ENCODE measurements at places on chromosomes 3 and 15.

- H3K4me1 ChIP-seq: peaks cover 29% of the 10 kb centered on the region
- no peaks in the 10 kb centered on the region for H3K36me3 ChIP-seq
- peak; percentile 9 for DNase-seq
Observed at GRCh38 chr3:100209948-100210771, 50.6 kb upstream of the TBC1D23 start.

- H3K27me3 ChIP-seq: no peaks in the 10 kb centered on the region
- no peaks in the 10 kb centered on the region for H3K36me3 ChIP-seq
- H3K27ac ChIP-seq: no peak overlapping the region
- no peak for DNase-seq
Observed at GRCh38 chr3:132984181-132984580, 54.0 kb upstream of the TMEM108 start.

- no peaks in the 10 kb centered on the region for H3K27me3 ChIP-seq
- no peak overlapping the region for H3K27ac ChIP-seq
- peaks cover 60% of the 10 kb centered on the region for H3K36me3 ChIP-seq
- no peak for DNase-seq
Observed at GRCh38 chr15:101407439-101407838, 82.1 kb downstream of the PCSK6 start.

- H3K36me3 ChIP-seq: no peaks in the 10 kb centered on the region
- no peak overlapping the region for H3K27ac ChIP-seq
- DNase-seq: no peak
- peaks cover 32% of the 10 kb centered on the region for H3K4me1 ChIP-seq
- H3K4me3 ChIP-seq: no peak overlapping the region
Observed at GRCh38 chr3:197583371-197583770, 27.6 kb upstream of the BDH1 start.

DNA sequence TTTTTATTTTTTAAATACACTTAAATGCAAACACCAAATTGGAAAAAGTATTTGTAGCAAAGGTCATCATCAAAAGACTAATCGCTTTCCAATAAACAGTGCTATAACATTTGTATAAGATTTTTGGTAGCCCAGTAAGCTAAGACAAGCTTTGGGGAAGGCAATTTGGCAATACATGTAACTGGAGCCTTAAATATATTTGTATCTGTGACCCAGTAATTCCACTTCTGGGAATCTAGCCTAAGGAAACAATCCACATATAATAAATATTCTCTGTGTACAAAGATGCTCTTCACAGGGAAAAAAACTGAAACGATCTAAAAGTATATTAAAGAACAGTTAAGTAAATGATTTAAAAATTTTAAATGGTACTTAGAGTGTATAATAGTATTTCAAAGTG, 65.5 kb upstream of the TJP1 start:
- H3K4me1 ChIP-seq: peaks cover 7% of the 10 kb centered on the region
- no peaks in the 10 kb centered on the region for H3K36me3 ChIP-seq
- H3K27me3 ChIP-seq: peaks cover 4% of the 10 kb centered on the region
- H3K27ac ChIP-seq: no peak overlapping the region
- DNase-seq: no peak

DNA sequence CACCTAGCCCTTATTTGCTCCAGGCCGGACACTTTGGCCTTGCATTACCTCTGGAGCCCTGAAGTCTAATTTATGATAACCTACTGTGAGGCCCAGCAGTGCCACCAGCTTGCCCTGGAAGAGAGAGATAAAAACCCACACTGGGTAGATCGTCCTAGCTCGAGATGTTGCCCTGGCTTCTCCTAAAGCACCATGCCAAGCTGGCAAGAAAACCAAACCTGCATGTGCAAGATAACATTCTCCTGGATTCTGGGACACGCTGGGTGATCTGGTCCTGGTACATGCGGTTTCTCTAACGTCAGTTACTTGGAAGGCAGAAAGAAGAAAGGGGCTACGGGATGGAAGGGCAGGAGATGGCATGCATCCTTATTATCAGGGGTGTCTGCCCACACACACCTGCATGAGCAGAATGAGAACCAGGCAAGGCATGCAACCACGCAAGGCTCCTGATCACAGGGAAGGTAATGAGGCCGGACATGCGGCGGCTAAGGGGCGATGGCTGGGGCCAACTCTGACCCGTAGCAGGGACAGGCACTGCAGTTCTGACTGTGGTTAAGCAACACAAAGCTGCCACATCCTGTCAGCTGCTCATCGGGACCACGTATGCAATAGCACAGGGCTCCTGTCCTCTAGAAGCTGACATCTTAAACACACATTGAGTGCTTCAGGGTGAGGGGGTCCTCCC, 73.0 kb downstream of the OXNAD1 start:
- peaks cover 13% of the 10 kb centered on the region for H3K4me1 ChIP-seq
- no peak overlapping the region for H3K4me3 ChIP-seq
- H3K27ac ChIP-seq: no peak overlapping the region
- no peak for DNase-seq
- H3K36me3 ChIP-seq: peaks cover 2% of the 10 kb centered on the region

GRCh38 chr15:42577514-42578031, 2.2 kb downstream of the STARD9 start:
- H3K4me3 ChIP-seq: no peak overlapping the region
- no peaks in the 10 kb centered on the region for H3K36me3 ChIP-seq
- H3K27ac ChIP-seq: no peak overlapping the region
- H3K27me3 ChIP-seq: no peaks in the 10 kb centered on the region
- no peak for DNase-seq

GRCh38 chr3:50155891-50156290, 767 bp downstream of the SEMA3F start:
- DNase-seq: no peak
- H3K4me3 ChIP-seq: peak overlapping the region; percentile 81
- H3K36me3 ChIP-seq: peaks cover 11% of the 10 kb centered on the region
- H3K4me1 ChIP-seq: peaks cover 65% of the 10 kb centered on the region
- H3K27ac ChIP-seq: no peak overlapping the region
- peaks cover 15% of the 10 kb centered on the region for H3K27me3 ChIP-seq

DNA sequence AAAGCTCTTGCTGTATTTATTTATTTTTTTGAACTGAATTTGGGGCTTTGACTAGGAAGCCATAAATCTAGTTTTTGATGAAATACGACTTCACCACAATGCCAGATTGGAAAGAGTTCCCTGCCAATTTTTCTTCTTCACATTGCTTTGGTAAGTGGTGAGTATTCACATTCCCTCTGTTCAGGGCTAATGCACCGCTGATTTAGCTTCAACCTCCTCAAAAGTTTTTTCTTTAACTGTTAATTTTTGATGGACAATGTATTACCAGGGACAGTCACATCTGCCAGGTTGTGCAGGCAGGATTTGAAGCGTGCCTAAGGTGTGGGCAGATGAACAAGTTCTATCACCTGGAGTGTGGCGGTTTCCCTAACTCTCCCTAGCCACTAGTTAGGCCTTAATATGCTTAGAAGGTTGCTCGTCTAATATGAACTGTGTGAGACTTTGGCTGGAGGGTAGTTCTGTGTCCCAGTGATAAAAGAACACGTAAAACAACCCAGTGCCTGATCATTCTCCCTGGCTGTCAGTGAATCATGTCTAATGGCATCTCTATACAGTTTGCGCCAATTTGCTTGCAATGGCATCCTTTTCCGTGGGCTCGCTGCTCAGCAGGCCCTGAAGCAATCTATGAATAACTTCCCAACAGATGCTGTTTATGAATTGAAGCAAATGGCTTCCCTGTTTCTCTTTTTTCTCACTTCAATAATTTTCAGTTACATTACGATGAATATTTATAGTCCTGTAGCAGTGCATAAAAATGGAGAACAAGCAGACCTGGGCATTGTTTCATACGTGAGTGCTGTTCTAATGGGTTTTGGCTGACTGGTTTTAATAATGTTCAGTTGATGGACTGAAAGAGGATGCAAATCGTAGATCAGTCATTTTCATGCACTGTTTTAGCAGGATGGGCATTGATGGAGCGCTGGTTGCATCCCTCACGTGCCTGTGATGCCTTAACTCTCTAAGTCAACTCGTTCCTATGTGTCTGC, 243.2 kb upstream of the SUCLG2 start:
- H3K27ac ChIP-seq: no peak overlapping the region
- no peaks in the 10 kb centered on the region for H3K36me3 ChIP-seq
- H3K4me3 ChIP-seq: no peak overlapping the region
- H3K4me1 ChIP-seq: peaks cover 6% of the 10 kb centered on the region

DNA sequence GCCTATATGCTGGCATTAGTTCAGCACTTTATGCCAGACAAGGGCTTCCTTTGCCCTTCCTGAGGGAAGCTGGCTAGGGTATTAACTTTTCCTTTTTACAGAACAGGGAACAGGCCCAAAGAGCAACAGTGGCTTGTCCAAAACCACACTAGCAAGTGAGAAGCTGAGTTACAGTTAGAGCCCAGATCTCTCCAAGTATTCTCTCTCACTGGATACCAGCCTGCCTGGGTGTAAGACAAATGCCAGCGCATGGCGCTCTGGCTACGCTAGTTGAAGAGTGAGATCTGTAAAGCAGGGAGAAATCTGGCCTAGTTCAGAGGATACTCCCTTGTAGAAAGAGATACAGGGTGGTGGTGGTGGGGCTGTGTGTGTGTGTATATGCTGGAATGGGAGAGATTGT, 38.4 kb downstream of the RAB11A start:
- H3K36me3 ChIP-seq: peaks cover 1% of the 10 kb centered on the region
- peaks cover 27% of the 10 kb centered on the region for H3K4me1 ChIP-seq
- H3K27ac ChIP-seq: no peak overlapping the region
- H3K4me3 ChIP-seq: no peak overlapping the region

DNA sequence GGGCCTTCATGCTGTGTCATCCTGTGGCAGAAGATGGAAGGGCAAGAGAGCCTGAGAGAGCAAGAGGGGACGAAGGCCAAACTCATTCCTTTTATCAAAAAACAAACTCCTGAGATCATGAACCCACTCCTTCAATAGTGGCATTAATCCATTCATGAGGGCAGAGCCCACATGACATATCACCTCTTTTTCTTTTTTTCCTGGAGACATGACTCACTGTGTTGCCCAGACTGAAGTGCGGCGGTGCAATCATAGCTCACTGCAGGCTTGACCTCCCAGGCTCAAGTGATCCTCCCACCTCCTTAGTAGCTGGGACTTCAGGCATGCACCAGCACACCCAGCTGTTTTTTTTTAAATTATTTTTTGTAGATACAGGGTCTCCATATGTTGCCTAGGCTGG, 92.0 kb upstream of the RNU6-1 start:
- H3K4me1 ChIP-seq: peaks cover 57% of the 10 kb centered on the region
- no peak overlapping the region for H3K4me3 ChIP-seq
- no peaks in the 10 kb centered on the region for H3K36me3 ChIP-seq
- H3K27ac ChIP-seq: no peak overlapping the region
- no peaks in the 10 kb centered on the region for H3K27me3 ChIP-seq

GRCh38 chr3:38519000-38519399, 22.9 kb downstream of the EXOG start:
- DNase-seq: no peak
- H3K4me3 ChIP-seq: no peak overlapping the region
- H3K36me3 ChIP-seq: peaks cover 10% of the 10 kb centered on the region
- no peaks in the 10 kb centered on the region for H3K27me3 ChIP-seq

GRCh38 chr3:156535162-156535627, 19.7 kb downstream of the SSR3 start:
- peak; percentile 96 for DNase-seq
- H3K27me3 ChIP-seq: no peaks in the 10 kb centered on the region
- peaks cover 57% of the 10 kb centered on the region for H3K4me1 ChIP-seq

- H3K4me1 ChIP-seq: peaks cover 9% of the 10 kb centered on the region
- no peak overlapping the region for H3K27ac ChIP-seq
- no peaks in the 10 kb centered on the region for H3K27me3 ChIP-seq
- H3K4me3 ChIP-seq: no peak overlapping the region
Observed at GRCh38 chr15:70708839-70709238, 54.5 kb downstream of the UACA start.

DNA sequence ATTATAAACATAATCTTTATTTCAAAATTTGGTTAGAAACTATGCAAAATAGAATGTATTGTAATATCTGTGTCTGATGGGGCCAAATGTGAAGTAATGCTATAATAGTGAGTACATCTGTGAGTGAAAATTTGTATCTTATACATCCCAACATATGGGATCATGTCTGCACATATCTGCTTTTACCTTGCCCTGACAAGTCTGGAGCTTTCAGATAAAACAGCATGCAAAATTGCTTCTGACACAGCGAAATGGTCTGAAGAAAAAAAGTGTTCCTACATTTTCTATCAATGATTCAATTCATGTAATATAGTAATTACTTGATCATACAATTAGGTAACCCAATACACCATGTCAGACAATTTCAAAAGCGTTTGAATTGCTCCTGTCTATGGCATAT, 58.1 kb upstream of the P3H2 start:
- no peak overlapping the region for H3K4me3 ChIP-seq
- no peaks in the 10 kb centered on the region for H3K36me3 ChIP-seq
- no peak overlapping the region for H3K27ac ChIP-seq
- DNase-seq: no peak
- H3K4me1 ChIP-seq: no peaks in the 10 kb centered on the region
- H3K27me3 ChIP-seq: no peaks in the 10 kb centered on the region

DNA sequence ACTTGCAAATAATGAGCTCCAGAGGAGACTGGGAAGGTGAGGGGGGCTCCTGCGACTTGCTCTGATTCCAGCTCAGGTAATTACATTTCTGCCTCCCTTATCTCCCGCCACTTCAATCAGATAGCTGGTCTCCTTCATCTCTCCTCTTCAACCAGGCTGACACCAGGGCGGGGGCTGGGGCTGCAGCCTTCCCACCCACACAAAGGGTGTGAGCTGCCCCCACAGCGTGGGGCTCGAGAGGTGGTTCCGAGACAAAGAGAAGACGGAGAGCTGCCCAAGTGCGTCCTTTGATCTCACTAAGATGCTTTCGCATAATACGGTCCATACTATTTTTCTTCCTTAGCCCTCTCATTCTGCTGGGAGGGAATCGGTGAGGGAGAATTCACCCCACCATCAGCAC, 139.7 kb downstream of the NSMCE3 start:
- no peaks in the 10 kb centered on the region for H3K27me3 ChIP-seq
- H3K4me1 ChIP-seq: no peaks in the 10 kb centered on the region
- no peaks in the 10 kb centered on the region for H3K36me3 ChIP-seq
- H3K27ac ChIP-seq: no peak overlapping the region
- DNase-seq: no peak

- peak overlapping the region; percentile 67 for H3K4me3 ChIP-seq
- peaks cover 52% of the 10 kb centered on the region for H3K4me1 ChIP-seq
- peaks cover 7% of the 10 kb centered on the region for H3K36me3 ChIP-seq
Observed at GRCh38 chr15:40906091-40906990, 12.1 kb downstream of the VPS18 start.

Measured in HepG2 (cell line).